ENCODE measurements at places on chromosomes 5 and 9. TPM values are rescaled to one million over a fixed set of nuclear protein-coding genes. Genes with fewer than 3 reads are reported as not detected.

GRCh38 chr5:2277886-2278285, 395.2 kb upstream of the IRX4 start:
- DNase-seq, result no peak

DNA sequence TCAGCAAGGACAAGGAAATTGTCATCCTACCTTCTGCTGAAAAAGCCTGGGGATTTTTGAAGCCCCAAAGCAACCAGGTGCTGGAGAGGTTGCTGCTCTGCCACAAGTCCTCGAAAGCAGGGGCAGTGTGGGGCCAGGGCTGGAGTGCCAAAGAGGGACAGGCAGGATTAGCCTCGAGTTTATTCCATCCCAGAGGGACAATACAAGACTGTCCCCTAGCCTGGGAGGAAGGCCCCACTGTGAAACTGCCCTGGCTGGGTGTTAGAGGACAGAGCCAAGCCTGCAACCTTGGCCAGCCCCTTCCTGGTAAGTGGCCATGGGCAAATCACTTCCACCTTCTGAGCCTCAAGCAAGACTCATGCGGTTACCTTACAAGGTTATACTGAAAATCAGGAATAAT, 55.1 kb downstream of the WHRN start:
- DNase-seq, result no peak

GRCh38 chr5:113984928-113985327, 376.9 kb upstream of the KCNN2 start:
- DNase-seq, result no peak

DNA sequence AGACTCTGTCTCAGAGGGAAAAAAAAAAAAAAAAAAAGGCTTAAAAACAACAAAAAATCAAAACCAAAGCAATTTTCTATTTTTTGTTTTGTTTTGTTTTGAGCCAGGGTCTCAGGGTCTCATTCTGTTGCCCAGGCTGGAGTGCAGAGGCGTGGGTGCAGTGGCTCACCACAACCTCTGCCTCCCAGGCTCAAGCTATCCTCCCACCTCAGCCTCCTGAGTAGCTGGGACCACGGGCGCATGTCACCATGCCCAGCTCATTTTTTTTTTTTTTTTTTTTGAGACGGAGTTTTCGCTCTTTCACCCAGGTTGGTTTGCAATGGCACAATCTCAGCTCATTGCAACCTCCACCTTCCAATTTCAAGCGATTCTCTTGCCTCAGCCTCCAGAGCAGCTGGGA, 5.7 kb downstream of the STK10 start:
- no peak for DNase-seq

DNA sequence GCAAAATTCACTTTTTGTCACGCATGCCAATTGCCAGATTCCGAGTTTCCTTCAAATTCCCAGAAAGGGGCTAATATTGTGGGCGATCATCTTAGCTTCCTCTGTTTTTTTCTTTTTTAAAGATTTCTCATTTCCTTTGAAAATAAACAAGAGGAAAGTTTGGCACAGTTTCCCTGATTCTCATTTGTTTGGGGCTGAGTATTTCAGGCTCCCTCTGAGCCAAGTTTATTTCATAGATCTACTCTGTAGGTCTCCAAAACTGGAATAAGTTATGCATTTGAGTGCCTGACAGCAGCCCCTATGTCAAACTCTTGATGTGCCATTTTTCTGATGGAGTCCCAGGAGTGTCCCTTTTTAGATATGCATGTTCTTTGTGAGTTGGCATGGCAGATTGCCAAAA, 1297.2 kb upstream of the WWC1 start:
- DNase-seq, result no peak

GRCh38 chr5:169631360-169631759, 5.7 kb upstream of the DOCK2 start:
- no peak for DNase-seq

DNA sequence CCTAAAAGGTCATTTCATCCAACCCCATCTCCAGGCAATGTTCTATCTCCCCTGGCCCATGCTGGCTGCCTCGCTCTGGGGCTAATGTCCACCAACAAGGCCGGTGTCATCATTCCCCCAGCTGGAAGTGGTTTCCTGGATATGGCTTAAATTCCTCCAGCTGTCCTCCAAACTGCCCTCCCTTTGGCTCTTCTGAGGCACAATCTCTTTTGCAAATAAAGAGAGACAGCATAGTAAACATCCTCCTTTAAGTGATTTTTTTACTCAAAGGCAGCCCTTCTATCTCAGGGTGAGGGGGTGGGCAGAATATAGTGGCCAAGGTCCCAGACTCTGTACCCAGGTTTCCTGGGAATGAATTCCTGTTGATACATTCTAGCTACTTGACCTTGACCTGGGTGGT, 117.4 kb upstream of the PANK3 start:
- DNase-seq, result no peak

CBY3 gene
- total RNA-seq, result not detected

PLGRKT gene
- 23.2 TPM for total RNA-seq

SPEF2 gene
- total RNA-seq, result 12.2 TPM

FABP6 gene
- total RNA-seq, result 4.5 TPM

All from frontal cortex (tissue), 4 donors.